ENCODE measurements at places on chromosomes 16 and 17. TPM values are rescaled to one million over a fixed set of nuclear protein-coding genes. Genes with fewer than 3 reads are reported as not detected.
A peak's percentile ranks its signal among the peaks of the same experiment; 100 is the strongest.

Gene SOX15
- 0.32 TPM for polyA plus RNA-seq

GRCh38 chr16:49463529-49463928, 89.9 kb downstream of the C16orf78 start:
- DNase-seq = peak; percentile 82

Gene TERB1
- 0.04 TPM for polyA plus RNA-seq

Gene CRISPLD2
- 12.3 TPM for polyA plus RNA-seq

- DNase-seq = peak; percentile 72
These were observed 26.2 kb downstream of the IL21R start for GRCh38 chr16:27428026-27428785.

- DNase-seq = peak; percentile 81
These were observed 14.4 kb downstream of the GUCY2D start for GRCh38 chr17:8016632-8017424.

DNA sequence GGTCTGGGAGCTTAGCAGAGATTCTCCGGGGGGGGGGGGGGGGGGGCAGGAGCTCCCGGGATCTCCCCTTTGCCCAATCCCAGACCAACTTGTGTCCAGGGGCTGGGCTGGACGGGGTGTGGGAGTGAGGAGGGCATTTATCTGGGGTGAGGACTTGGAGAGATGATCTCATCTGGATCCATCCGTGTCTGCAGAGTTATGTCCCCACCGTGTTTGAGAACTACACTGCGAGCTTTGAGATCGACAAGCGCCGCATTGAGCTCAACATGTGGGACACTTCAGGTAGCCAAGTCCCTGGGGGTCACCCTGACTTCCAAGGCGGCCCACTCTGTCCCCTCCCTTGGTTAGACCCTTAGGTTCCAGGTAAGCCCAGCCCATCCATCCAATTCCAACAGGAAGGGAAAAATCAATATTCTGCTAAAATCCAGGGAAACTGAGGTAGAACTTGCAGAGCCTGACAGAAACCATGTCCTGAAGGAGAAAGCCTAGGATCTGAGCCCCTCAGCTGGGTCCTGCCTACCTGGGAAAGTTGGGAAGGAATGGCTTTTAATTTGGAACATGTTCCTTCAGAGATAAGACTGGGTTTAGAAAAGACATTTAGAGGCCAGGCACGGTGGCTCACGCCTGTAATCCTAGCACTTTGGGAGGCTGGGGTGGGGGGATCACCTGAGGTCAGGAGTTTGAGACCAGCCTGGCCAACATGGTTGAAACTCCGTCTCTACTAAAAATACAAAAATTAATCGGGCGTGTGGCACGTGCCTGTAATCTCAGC, 921 bp downstream of the RND2 start:
- DNase-seq = no peak

DNA sequence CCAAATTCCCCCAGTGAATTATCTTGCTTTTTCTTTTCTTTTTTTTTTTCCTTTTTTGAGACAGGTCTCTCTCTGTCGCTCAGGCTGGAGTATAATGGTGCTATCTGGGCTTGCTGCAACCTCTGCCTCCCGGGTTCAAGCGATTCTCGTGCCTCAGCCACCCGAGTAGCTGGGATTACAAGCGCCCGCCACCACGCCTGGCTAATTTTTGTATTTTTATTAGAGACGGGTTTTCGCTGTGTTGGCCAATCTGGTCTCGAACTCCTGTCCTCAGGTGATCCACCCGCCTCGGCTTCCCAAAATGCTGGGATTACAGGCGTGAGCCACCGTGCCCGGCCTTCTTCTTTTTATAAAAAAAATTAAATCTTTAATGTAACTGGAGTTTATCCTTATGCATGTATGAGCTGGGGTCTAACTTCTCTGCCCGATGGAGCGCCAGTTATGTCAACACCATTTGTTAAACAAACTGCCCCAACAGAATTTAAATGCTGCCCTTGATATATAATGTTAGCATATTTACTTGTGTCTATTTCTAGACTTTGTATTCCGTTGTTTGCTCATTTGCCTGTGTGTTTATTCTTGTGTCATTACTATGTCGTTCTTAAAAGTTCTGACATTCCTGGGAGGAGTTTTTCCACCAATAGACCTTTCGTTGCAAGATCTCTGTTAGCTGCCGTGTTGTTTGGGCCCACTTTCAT, 535 bp upstream of the AURKB start:
- no peak for DNase-seq

- no peak for DNase-seq
These were observed 8.3 kb upstream of the CDRT15 start for GRCh38 chr17:14245002-14245401.

- no peak for DNase-seq
These were observed 15.6 kb upstream of the SLC13A2 start for GRCh38 chr17:28457890-28458289.
